Activated CD4-positive, alpha-beta T cell treated with anti-CD3 and anti-CD28 coated beads for 4 hours (primary cell): ENCODE measurements at places on chromosomes 2 and 18.

- no peak for DNase-seq
These were observed 286.9 kb downstream of the CTNNA2 start for GRCh38 chr2:79799729-79800128.

DNA sequence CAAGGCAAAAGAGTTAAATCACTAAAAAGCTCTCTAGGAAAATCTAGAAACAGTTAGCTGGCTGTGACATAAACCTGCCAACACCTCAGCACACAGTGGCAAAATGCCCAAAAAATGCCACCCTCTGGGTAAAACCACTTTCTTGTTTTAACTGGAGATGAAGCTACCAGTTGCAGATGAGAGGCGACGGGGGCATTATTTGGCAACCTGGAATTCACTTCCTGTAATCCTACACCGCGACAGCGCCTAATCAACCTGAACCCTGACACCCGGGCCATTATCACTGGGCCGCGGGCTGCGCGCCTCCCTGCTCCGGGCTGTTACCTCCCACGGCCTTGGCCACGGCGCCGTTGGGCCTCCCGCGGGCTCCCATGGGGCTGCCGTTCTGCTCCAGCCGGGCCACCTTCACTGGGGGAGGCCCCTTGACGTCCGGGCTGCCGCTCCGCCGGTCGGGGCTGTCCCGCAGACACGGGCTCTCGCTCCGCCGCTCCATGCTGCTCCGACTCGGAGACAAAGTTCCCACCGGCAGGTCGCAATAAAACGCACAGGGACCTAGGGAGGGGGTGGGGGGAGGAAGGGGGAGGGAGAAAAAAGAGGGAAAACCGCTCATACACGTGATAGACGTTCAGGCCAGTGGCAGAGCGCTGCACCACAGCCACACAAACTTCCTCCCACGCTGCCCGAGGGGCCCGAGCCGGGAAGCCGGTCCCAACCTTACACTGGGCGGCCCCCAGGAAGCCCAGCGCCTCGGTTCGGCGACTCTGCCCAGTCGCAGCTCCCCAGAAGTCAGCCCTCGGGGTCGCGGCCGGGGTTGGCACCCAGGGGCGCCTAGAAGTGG, 2.0 kb downstream of the SATB2 start:
- no peak for DNase-seq

DNA sequence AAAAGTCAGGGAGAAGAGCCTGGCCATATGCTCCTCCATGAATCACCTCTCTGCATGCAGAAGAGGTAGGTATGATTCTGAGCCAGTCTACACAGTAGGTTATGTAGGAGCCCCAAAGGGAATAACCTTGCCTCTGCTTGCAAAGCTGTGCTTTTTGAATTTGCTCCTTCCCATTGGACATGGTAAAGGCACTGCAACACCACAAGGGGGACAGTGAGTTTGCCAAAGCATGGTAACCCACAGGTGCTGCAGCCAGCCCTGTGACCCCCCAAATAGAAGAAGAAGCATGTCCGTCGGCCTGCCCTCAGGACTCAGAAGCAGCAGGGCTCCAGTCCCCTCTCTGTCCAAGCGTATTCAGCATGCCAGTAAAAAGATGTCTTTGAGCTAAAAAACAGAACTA, 51.0 kb upstream of the BCL2L11 start:
- DNase-seq: no peak

- DNase-seq: no peak
These were observed 19.5 kb downstream of the MGAT5 start for GRCh38 chr2:134273256-134273983.

DNA sequence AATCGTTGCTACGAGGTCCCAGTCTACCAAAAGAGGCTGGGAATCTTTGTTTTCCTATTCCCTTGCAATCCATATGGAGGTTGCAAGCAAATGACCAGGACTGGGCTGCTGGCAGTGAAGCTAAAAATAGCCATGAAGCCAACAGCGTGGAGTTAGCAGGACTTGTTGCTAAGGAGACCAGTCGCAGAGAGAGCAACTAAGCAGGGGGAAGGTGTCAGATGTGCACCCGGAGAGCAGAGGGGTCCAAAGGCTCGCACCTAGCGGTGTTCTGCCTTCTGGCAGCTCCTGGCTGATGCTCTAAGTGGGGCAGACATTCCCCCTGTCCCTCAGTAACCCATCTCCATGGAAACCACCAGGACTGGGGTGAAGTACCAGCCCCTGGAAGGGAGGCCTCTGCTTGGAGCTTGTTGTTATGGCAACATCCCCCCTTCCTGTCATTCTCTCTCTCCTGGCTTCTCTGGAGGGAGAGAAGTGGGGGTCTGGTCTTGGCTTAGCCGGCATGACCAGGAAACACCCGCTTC, 84.6 kb downstream of the DNMT3A start:
- no peak for DNase-seq

GRCh38 chr2:38264396-38265221, 112.5 kb downstream of the ATL2 start:
- no peak for DNase-seq

- DNase-seq: no peak
These were observed 61.4 kb downstream of the TXNL1 start for GRCh38 chr18:56576826-56577573.

DNA sequence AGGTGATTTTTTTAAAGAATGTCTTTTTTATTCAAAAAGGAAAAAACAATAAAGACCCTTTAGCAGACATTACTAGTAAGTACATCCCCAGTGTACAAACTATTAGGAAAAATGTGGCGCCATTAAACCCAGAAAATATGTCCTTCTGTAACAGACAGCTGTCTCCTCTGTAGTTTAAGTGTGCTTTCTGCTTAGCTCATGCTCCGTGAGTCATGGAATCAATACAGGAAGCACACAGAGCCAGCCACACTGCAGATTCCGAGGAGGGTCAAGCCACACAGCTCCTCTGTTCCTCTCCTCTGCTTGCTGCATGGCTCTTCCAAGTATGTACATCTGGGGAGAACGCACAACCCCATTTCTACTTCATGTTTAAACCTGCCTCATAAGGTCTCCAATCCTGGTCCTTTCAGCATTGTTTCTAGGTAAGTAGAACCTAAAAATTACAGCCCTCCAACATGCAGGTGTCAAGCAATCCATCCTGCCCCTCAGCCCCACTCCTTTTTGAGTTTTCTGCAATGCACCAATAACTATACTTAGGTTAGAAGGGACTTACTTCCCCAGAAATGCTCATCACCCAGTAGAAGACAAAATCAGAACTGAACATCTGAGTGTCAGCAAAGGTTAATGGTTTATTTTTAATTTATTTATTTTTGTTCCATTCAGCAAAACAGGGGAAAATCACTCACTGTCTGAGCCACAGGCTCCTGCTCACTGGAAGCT, 37.5 kb downstream of the ACVR1 start:
- no peak for DNase-seq

- DNase-seq: no peak
These were observed 318.0 kb downstream of the CELF4 start for GRCh38 chr18:37247497-37248161.

GRCh38 chr2:112189001-112189556, 50.9 kb downstream of the FBLN7 start:
- DNase-seq: peak; percentile 29

GRCh38 chr2:174450021-174450816, 36.6 kb downstream of the GPR155 start:
- no peak for DNase-seq

DNA sequence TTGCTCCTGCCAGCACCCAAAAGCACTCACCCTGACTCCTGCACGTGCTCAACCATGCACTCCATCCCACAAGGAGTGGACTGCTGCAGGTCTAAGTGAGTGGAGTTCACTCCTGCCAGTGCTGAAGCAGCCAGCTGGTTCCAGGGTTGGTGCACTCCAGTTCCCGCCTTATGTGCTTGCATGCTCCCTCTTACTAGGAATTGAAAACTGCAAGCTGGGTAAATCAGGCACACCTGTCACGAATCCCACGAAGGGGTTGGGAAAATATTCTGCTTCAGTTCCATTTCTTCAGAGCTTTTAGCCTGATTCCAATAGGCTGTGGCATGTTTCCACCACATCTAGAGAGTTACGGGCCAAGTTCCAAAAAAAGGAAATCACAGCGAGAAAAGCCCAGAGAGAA, 1365.5 kb upstream of the CHAC2 start:
- no peak for DNase-seq

DNA sequence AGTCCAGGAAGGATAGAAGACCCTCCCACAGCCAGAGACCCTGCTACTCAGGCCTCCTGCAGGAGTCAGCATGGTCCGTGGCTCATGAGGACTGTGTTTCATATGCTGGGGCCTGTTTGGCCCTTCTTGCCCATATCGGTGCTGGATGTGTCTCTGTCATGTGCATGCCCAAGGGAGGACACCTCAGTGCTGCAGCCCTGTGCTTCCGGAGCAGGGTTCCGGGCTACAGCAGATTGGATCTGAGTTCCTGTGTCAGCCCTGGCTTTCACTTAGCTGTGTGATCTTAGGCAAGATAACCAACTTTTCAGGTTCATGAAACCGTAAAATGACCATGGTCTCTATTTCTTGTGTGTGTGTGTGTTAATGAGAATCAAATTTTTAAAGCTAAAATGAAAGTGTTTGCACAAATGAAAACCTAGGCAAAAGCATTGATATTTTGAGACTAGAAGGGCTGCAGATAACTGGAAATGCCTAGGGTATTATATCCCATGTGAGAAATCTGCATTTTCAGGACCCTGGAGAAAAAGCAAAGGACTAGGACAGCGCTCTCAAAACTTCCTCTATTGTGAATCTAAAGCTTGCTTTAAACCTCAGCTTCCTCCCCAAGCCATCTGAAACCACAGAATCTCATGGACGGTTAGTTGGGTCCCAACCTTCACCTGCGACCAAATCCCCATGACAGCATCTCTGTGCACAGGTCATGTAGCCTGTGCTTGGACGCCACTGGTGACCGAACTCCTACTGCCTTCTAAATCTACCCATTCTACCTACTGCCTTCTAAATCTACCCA, 58.8 kb upstream of the CAPN13 start:
- no peak for DNase-seq

DNA sequence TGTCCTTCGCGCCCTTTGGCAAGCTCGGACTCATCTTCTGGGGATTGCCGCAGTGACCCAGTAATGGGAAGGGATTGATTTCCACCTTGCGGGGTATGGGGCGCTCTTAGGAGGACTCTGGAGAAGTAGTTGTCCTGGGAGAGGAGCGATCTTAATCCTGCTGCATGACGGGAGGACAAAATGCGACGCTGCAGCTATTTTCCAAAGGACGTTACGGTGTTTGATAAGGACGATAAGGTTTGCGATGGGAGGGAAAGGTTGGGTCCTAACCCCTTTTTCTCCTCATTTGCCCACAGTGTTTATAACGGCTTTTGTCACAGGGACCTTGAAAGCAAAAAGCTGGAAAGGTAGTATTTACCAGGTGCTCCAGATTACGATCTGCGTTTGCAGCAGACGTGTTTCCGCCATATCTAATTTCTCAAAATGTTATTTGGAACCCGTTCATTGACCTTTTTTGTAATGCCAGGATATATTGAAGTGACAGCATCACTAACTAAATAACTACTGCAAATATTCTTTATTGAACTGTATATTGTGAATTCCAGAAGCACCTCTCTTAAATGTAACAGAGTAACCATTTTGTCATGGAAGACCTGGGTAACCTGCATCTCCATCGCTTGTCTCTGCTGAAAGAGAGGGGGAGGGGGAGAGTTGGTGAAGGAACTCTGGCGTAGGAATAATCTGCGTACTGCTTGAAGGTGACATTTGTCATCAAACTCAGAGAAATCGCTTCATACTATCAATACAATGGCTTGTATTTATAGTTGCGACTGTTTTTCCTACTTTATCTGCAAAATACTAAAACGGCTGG, 590 bp downstream of the MDH1 start:
- no peak for DNase-seq

- DNase-seq: no peak
These were observed 52.0 kb upstream of the CHAC2 start for GRCh38 chr2:53715568-53715967.

DNA sequence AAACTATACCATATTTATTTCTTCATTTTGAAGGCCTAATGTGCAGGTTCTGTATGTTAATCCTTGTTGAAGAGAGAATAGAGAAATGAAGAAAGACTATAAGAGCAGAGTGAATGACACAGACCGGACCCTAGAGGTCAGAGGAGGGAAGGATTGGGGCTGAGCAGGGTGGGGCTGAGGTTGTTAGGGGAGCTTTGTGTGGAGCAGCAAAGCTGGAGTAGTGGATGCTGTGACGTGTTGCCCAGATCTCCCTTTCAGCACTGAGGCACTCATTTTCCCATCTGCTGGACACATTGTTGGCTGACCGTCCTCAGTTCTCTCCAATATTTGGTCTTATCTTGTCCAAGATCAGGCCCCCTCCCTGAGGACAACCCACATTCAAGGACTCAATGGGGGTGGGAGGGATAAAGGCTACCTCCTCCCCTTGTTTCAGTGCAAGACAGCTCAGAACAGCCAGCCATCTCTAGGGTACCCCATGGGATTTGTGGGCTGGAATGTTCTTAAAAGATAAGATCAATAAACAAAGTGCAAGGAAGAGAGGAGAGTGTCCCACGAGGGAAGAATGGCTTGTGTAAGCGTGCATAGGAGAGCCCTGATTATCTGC, 143.6 kb downstream of the TDRD15 start:
- no peak for DNase-seq

GRCh38 chr2:177531706-177532105, 139.1 kb downstream of the AGPS start:
- DNase-seq: no peak

- no peak for DNase-seq
These were observed 52.8 kb downstream of the GALNT1 start for GRCh38 chr18:35634323-35634722.
